CD8-positive, alpha-beta memory T cell (primary cell): ENCODE measurements at places on chromosomes 2 and 18. TPM values are rescaled to one million over a fixed set of nuclear protein-coding genes. Genes with fewer than 3 reads are reported as not detected.

Gene TRABD2A
- 36.6 TPM for polyA plus RNA-seq

Gene PTPN4
- polyA plus RNA-seq = 161 TPM

Gene POTEE
- polyA plus RNA-seq = 0.14 TPM

Gene CDCA7
- polyA plus RNA-seq = 5.0 TPM

Gene CXCR1
- polyA plus RNA-seq = 1.1 TPM
